ENCODE measurements at places on chromosomes 13 and 19. TPM values are rescaled to one million over a fixed set of nuclear protein-coding genes. Genes with fewer than 3 reads are reported as not detected.

Gene ENOX1
- total RNA-seq: 19.4 TPM

Gene PRODH2
- not detected for total RNA-seq

Gene MAG
- 255 TPM for total RNA-seq

Gene MYO16
- 9.3 TPM for total RNA-seq

Gene CLEC17A
- 0.20 TPM for total RNA-seq

Gene SLC46A3
- 17.6 TPM for total RNA-seq

Gene IFNL1
- not detected for total RNA-seq

Gene PSG7
- total RNA-seq: not detected

Gene NLRP8
- not detected for total RNA-seq

Gene ZNF208
- total RNA-seq: 9.6 TPM

Gene ATP4A
- total RNA-seq: 2.6 TPM

Gene FRY
- 91.0 TPM for total RNA-seq

Gene ERICH6B
- not detected for total RNA-seq

Gene DHDH
- 2.1 TPM for total RNA-seq

Gene LILRB1
- 6.4 TPM for total RNA-seq

Gene SPRED3
- total RNA-seq: 5.4 TPM

Gene ZNF723
- total RNA-seq: not detected

Gene MARK4
- total RNA-seq: 76.0 TPM

Gene DYRK1B
- 36.0 TPM for total RNA-seq

Gene CEACAM8
- not detected for total RNA-seq
